ENCODE measurements at places on chromosomes 5 and 9. TPM values are rescaled to one million over a fixed set of nuclear protein-coding genes. Genes with fewer than 3 reads are reported as not detected.

GRCh38 chr5:96741891-96742309 lies 65.8 kb downstream of the ERAP1 start:
- no peak for DNase-seq

GRCh38 chr9:316382-316965 lies 101.8 kb downstream of the DOCK8 start:
- DNase-seq = no peak

- peak; percentile 1 for DNase-seq
Measured at GRCh38 chr5:18483451-18483850, 849.2 kb downstream of the TAF11L14 start.

Gene COX7C
- total RNA-seq = 420 TPM

Measured in kidney epithelial cell (primary cell).